ENCODE measurements at places on chromosomes 11 and 22. TPM values are rescaled to one million over a fixed set of nuclear protein-coding genes. Genes with fewer than 3 reads are reported as not detected.

GRCh38 chr11:27395556-27396258, 32.7 kb upstream of the CCDC34 start:
- DNase-seq, result peak; percentile 40
- H3K4me3 ChIP-seq, result no peak overlapping the region
- peaks cover 54% of the 10 kb centered on the region for H3K4me1 ChIP-seq

DNA sequence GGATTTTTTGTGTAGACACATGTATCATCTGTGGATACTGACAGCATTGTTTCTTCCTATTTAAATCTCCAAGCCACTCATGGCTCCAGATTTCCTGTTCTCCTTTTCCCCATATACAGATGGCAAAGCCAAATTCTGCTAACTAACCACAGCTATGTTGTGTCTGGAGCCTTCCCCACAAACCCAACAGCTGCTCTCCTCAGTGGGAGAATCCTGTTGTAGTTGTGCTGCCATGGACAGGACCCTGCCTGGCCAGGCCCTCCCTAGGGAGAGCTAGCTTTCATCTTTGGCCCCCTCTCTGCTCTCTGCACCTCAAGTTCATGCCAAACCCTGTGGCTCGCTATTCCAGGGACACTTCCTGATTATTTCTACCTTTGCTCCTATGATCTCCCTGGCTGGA, 106.4 kb upstream of the CCDC90B start:
- no peak overlapping the region for H3K4me3 ChIP-seq
- DNase-seq, result no peak
- H3K27ac ChIP-seq, result no peak overlapping the region
- H3K4me1 ChIP-seq, result no peaks in the 10 kb centered on the region

DNA sequence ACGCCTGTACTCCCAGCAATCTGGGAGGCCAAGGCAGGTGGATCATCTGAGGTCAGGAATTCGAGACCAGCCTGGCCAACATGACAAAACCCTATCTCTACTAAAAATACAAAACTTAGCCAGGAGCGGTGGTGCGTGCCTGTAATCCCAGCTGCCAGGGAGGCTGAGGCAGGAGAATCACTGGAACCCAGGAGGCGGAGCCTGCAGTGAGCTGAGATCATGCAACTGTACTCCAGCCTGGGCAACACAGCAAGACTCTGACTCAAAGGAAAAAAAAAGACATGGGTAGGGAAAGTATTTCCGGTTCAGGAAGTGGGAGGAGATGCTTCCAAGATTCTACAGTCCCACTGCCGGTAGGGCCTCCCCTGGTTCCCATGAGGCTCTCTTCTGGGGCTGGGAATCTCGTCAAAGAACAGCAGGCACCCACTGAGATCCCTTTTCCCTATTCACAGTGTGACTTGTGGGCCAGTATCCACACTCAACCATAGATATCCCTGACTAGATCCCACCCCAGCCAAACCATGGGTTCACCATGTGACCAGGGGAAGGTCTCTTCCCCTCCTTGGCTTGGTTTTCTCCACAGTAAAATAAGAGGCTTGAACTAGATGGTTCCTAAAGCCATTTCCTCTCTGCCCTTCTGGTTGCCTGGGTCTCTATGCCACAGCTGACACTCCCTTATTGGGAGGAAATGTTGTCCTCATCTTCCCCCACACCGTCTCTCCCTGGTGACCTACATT, 443.3 kb downstream of the BUD13 start:
- no peaks in the 10 kb centered on the region for H3K4me1 ChIP-seq
- H3K27ac ChIP-seq, result no peak overlapping the region
- no peak for DNase-seq
- H3K4me3 ChIP-seq, result no peak overlapping the region

DNA sequence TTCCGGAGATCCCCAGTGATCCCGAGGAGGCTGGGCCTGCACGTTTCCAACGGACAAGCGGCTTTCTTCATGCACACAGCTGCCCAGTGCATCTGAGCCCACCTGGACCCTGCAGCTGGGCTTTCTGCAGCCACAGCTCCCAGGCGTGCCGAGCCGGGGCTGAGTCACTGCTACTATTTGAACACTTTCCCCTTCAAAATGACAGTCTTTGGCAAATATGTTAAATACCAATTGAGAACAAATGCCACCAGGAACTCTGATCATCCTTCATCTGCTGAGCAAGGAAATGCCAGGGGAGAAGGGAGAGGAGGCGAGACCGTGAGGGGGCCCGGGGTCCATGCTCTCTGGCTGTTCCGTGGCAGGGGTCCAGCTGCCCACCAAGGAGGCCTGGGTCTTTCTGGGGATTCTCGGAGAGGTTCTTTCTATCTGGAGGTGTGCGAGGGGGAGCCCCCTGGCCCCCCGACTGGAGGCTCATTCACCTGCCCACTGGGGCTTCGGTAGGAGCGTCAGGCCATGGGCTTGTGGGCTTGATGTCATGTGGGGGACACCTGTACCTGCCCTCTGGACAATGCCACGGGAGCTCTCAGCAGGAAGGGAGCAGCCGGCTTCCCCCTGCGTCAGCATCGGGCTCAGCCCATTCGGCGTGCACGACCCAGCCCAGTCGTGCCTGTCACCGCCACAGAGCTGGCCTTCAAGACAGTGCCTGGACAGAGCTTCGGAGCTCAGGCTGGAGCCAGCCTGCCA, 159.6 kb downstream of the CTTN start:
- H3K36me3 ChIP-seq, result no peaks in the 10 kb centered on the region
- no peaks in the 10 kb centered on the region for H3K27me3 ChIP-seq
- no peaks in the 10 kb centered on the region for H3K4me1 ChIP-seq
- DNase-seq, result no peak
- H3K27ac ChIP-seq, result no peak overlapping the region

DNA sequence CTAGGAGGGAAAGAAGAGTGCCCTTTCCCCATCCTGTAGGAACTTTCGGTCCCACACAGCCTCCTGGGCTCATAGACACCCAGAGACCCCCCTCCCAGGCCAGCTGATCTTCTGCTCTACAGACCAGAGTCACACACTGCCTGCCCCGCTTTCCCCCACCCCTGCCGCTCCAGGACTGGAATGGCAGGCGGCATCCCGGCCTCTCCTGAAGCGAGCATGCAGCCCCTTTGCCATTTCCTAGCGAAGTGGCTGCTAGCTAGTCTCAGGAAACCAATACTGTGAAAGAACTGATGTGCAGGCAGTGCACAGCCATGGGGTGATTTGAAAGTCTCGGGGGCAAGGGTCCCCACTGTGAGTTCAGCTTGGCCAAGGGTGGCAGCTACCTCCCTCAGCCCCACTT, 8.3 kb downstream of the PICK1 start:
- no peaks in the 10 kb centered on the region for H3K27me3 ChIP-seq
- H3K4me1 ChIP-seq, result peaks cover 21% of the 10 kb centered on the region
- DNase-seq, result no peak
- no peak overlapping the region for H3K4me3 ChIP-seq

- no peaks in the 10 kb centered on the region for H3K36me3 ChIP-seq
- H3K27me3 ChIP-seq, result peaks cover 53% of the 10 kb centered on the region
- peaks cover 12% of the 10 kb centered on the region for H3K4me1 ChIP-seq
- no peak for DNase-seq
- H3K27ac ChIP-seq, result peak overlapping the region; percentile 81
- peak overlapping the region; percentile 47 for H3K4me3 ChIP-seq
These were observed 15.8 kb downstream of the BLID start for GRCh38 chr11:122100037-122100755.

DNA sequence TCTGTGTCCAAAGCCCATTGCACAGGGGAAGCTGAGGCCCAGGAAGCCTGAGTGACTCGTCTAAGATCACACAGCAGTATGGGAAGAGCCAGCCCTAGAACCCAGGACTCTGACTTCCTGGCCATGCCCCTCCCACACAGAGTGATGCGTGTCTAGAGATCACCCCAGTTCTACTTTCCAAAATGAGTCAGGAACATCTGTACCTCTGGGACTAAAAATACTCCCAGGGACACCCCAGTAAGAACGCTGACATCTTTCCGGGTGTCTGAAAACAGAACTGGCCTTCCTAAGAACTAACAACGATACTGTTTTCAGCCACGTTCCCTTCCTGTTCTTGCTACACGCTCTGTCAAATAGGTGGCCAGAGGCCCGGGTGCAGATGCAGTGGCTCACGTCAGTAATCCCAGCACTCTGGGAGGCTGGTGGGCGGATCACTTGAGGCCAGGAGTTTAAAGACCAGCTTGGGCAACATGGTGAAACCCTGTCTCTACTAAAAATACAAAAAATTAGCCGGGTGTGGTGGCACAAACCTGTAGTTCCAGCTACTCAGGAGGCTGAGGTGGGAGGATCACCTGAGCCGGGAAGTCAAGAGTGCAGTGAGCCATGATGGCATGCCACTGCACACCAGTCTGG, 21.7 kb upstream of the PDGFB start:
- H3K4me3 ChIP-seq, result no peak overlapping the region
- no peak overlapping the region for H3K27ac ChIP-seq
- no peaks in the 10 kb centered on the region for H3K4me1 ChIP-seq
- no peaks in the 10 kb centered on the region for H3K27me3 ChIP-seq
- DNase-seq, result no peak

DNA sequence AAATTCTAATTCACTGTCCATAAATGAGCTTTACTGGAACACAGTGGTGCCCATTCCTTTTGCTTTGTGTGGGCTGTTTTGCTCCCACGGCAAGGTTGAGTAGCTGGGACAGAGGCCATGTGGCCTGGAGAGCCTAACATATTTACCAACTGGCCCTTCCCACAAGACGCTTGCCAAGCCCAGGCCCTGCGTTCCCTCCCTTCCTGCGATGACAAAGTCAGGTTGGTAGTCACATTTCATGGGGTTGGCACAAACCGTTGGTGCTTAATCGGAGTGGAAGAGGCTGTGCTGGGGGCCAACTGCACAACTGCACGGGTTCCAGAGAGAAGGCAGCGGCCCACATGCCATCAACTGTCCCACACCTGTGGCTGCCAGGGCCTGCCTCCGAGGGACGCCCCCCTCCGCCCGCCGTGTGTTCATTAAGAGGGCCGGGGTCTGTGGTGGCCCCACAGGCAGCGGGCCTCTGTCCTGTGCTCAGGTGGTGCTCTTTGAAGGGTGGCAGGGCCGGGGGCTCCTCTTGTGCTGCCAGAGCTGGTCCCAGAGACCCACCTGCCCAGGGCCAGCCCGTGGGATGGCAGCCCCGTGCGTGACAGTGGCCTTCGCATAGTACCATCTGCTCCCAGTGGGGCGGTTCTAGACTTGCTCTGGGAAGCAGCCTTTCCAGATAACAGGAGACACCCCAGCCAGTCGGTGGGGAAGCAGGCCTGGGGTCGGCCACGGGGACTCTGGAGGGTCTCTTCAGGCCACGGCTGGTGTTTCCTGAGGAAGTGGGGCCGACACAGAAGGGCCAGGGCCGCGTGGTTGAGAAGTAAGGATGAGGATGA, 81.5 kb upstream of the CLDN5 start:
- no peaks in the 10 kb centered on the region for H3K4me1 ChIP-seq
- DNase-seq, result no peak
- peaks cover 52% of the 10 kb centered on the region for H3K27me3 ChIP-seq
- no peaks in the 10 kb centered on the region for H3K36me3 ChIP-seq

GRCh38 chr11:118806400-118806799, 15.4 kb upstream of the DDX6 start:
- H3K27me3 ChIP-seq, result no peaks in the 10 kb centered on the region
- H3K36me3 ChIP-seq, result no peaks in the 10 kb centered on the region
- DNase-seq, result no peak

- H3K27me3 ChIP-seq, result no peaks in the 10 kb centered on the region
- H3K4me3 ChIP-seq, result no peak overlapping the region
- peak overlapping the region; percentile 76 for H3K27ac ChIP-seq
- H3K4me1 ChIP-seq, result peaks cover 52% of the 10 kb centered on the region
- H3K36me3 ChIP-seq, result no peaks in the 10 kb centered on the region
These were observed 24.4 kb downstream of the ADAMTS8 start for GRCh38 chr11:130403967-130404366.

GRCh38 chr11:78019808-78020207, 3.3 kb downstream of the KCTD14 start:
- peaks cover 6% of the 10 kb centered on the region for H3K36me3 ChIP-seq
- peak overlapping the region; percentile 2 for H3K4me3 ChIP-seq
- H3K4me1 ChIP-seq, result peaks cover 32% of the 10 kb centered on the region

DNA sequence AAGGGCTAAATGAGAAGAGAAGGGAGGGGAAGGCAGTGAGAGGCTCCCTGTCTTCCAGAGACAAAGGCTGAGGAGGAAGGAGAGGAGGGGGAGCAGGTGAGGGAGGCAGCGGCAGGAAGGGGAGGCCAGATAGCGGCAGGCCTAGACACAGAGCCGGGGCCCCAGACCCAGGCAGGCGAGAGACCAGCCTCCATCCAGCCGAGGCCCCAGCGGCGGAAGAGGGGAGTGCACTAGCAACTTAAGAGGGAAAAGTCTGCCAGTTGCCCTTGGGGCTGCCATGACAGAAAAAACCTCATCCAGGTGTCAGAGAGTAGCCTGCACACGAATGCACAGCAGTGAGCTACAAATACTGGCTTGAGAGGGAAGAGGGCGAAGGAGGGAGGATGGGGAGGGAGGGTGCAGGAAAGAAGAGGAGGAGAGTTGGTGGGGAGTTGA, 46.7 kb downstream of the IGLL1 start:
- H3K36me3 ChIP-seq, result no peaks in the 10 kb centered on the region
- H3K4me1 ChIP-seq, result peaks cover 27% of the 10 kb centered on the region
- H3K27me3 ChIP-seq, result no peaks in the 10 kb centered on the region
- no peak overlapping the region for H3K4me3 ChIP-seq
- DNase-seq, result peak; percentile 79
- no peak overlapping the region for H3K27ac ChIP-seq

DNA sequence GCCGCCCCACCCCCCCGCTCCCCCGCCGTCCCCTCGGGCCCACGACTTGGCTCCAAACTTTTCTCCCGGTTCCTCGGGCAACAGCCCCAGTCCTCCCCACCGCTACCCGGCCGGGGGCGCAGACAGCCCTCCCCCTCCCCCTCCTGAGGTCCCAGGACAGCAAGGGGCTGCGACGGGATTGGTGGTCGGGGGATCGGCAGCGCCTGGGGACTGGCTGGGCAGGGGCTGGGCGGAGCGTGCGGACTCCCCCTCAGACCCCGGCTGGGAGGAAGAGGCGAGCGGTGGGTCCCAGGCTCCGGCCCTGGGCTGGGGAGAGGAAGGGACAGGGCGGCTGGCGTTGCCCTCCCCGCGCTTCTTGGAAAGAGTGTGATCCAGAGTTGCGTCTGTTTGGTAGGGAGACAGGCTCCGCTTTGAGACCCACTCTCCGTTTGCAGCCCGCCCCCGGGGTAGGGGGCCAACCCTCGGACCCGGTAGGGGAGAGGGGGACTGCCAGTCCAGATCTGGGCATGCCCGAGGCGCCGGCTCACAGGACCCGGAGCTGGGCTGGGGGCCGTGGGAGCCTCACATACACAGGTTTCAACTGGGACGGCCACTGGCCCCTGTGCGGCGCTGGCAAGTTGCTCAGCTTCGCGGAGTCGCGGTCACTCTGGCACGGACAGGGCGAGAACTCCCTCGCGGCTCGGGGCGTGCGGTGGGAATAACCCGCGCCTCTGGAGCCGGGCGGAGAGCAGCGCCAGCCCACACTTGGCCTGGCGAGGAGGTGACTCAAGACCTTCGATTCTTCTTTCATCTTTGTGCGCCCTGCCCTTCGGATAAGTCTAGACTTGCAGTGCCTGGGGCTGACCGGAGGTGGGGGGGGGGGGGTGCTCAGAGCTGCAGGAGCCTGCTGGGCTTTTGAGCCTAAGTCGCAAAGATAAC, 999 bp downstream of the TSKU start:
- no peaks in the 10 kb centered on the region for H3K36me3 ChIP-seq
- H3K27ac ChIP-seq, result peak overlapping the region; percentile 94
- H3K27me3 ChIP-seq, result no peaks in the 10 kb centered on the region
- peak overlapping the region; percentile 87 for H3K4me3 ChIP-seq
- DNase-seq, result peak; percentile 56

The TPBGL gene
- polyA plus RNA-seq, result not detected

The ART1 gene
- polyA plus RNA-seq, result not detected

The NLRP6 gene
- polyA plus RNA-seq, result 0.08 TPM

The YPEL1 gene
- polyA plus RNA-seq, result 4.0 TPM

The CASTOR1 gene
- polyA plus RNA-seq, result 7.3 TPM

The HSPB2 gene
- 2.0 TPM for polyA plus RNA-seq

The KCNK4 gene
- not detected for polyA plus RNA-seq

The F2 gene
- 0.19 TPM for polyA plus RNA-seq
